ENCODE measurements at places on chromosomes 2 and 18.

- DNase-seq, result no peak
Observed at GRCh38 chr2:191204433-191204832, 40.8 kb upstream of the MYO1B start.

GRCh38 chr2:66683064-66683463 is 248.1 kb downstream of the MEIS1 start:
- no peak for DNase-seq

GRCh38 chr2:237390235-237390634 is 23.7 kb downstream of the COL6A3 start:
- no peak for DNase-seq

GRCh38 chr2:226796012-226796839 is 3.4 kb downstream of the IRS1 start:
- DNase-seq, result no peak

GRCh38 chr18:74803117-74803516 is 205.4 kb downstream of the ZNF407 start:
- DNase-seq, result no peak

- no peak for DNase-seq
Observed at GRCh38 chr2:146385031-146385430, 1459.8 kb upstream of the ACVR2A start.

- DNase-seq, result no peak
Observed at GRCh38 chr2:230176996-230177395, 42.8 kb downstream of the SP110 start.

- DNase-seq, result no peak
Observed at GRCh38 chr2:28082131-28082530, 191.6 kb downstream of the BABAM2 start.

DNA sequence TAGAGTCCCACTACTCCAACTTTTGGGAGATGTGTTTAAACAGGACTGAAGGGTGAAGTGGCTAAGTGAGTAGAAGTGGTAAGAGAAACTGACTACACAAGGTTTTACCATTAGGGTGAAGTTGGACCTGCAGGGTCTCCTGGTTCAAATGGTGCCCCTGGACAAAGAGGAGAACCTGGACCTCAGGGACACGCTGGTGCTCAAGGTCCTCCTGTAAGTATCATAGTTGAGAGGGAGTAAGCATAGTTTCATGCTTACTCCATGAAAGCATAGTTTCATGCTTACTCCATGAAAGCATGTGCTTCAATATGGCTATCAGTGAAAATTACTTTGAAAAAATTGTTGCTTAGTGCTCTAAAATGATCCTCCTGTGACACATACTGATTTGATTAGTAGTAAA is 19.1 kb downstream of the COL3A1 start:
- DNase-seq, result no peak

DNA sequence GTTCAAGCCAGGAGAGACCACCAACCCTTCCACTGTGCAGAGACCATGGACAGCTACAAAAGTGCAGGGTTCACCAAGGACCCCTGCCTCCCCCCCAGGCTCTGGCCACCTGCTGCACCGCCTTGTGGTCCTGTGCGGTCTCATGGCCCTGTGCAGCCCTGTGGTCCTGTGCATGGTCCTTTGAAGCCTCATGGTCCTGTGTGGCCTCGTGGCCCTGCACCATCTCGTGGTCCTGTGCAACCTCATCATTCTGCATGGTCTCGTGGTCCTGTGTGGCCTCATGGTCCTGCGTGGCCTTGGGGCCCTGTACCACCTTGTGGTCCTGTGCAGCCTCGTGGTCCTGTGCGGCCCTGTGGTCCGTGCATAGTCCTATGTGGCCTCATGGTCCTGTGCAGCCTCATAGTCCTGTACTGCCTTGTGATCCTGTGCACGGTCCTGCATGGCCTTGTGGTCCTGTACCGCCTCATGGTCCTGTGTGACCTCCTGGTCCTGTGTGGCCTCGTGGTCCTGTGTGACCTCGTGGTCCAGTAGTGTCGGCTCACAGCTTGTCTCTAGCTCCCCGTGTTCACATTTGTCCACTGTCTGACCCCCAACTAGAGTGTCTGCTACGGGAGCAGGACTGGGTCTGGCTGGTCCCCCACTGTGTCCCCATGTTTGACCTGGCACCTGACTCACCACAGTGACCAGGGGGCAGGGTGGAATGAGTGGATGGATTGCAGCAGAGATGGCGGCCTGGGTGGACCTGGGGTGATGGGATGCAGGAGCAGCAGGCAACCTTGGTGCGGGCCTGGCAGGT is 20.0 kb upstream of the OTOS start:
- no peak for DNase-seq

GRCh38 chr18:79926715-79927606 is 24.5 kb downstream of the SLC66A2 start:
- DNase-seq, result no peak

- peak; percentile 85 for DNase-seq
Observed at GRCh38 chr2:120245520-120246332, 6.9 kb upstream of the RALB start.

- DNase-seq, result peak; percentile 71
Observed at GRCh38 chr18:33495278-33495677, 54.8 kb upstream of the CCDC178 start.

DNA sequence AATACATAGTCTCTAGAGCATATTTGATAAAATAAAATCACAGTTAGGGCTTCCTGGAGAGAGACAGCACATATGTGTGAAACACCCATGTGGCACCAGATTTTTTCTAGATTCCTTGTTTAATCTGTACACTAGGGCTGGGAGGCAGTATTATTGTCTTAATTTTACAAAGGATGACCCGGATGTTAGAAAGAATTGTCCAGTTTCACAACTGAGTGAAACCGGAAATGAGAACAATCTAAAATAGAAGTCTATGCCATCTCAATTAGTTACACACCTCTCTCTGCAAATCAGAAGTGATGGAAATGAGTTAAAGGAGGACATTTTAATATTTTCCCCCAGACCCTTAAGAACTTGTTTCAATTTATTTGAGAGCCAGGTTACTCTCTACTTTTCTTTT is 463.7 kb upstream of the DSEL start:
- no peak for DNase-seq

DNA sequence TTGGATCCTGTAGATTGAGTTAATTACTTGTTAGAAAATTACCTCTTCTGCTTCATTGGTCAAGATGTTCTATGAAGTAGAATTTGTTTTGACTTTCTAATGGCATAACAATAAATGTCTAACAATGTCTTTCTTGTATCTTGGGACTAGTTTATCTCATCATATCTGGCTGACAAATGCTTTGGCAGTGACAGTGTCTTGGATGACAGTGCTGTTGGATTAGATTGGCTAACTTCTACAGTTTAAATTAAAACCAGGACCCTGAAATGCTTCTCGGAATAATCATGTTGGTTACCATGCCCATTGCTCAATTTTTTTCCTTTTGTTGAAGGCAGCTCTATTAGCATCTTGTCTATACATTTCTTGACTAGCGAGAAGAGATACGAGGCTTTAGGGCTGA is 176.9 kb downstream of the PARD3B start:
- no peak for DNase-seq

GRCh38 chr18:76765649-76766048 is 56.7 kb upstream of the ZNF236 start:
- DNase-seq, result peak; percentile 11

GRCh38 chr2:83160571-83160970 is 1298.5 kb downstream of the SUCLG1 start:
- DNase-seq, result no peak

DNA sequence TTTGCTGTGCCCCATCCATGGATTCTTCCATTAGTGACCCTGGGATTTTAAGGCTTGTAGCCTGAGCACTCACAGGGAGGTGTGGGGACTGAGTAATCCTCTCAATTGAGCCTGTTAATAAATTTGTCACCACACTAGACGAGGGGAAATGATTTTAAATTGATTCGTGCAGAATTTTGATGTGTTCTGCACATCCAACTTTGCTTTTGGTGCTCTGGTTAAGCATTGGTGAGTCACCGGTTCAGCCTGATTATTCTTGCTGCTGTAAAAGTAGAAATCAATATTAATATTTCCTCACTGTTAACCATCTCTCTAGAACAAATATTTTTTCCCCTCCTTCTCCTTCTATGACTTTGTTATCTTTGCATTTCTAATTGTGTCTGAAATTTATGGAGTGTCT is 482.0 kb downstream of the TSN start:
- DNase-seq, result no peak

GRCh38 chr2:3513026-3513810 is 6.1 kb downstream of the ADI1 start:
- DNase-seq, result no peak

GRCh38 chr2:240139666-240140393 is 628 bp downstream of the OTOS start:
- no peak for DNase-seq

DNA sequence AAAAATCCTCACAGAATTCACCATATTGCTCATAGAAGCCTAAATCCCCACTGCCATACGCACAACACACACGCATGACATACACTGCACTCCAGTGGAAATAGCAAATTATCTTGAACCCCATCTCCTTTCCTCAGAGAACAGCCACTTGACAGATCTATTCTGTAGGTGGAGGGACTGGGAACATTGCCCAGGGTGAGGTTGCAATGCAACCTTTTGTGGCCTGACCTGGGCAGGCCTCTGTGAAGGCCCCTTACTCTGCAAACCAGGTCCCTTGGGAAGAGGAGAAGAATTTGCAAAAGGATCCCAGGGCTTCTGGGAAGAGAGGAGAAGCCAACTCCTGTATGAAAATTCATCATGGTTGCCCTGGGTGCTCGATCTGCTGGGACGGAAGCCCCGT is 51.9 kb downstream of the SDC1 start:
- no peak for DNase-seq

GRCh38 chr2:197877038-197877437 is 72.6 kb downstream of the PLCL1 start:
- no peak for DNase-seq

DNA sequence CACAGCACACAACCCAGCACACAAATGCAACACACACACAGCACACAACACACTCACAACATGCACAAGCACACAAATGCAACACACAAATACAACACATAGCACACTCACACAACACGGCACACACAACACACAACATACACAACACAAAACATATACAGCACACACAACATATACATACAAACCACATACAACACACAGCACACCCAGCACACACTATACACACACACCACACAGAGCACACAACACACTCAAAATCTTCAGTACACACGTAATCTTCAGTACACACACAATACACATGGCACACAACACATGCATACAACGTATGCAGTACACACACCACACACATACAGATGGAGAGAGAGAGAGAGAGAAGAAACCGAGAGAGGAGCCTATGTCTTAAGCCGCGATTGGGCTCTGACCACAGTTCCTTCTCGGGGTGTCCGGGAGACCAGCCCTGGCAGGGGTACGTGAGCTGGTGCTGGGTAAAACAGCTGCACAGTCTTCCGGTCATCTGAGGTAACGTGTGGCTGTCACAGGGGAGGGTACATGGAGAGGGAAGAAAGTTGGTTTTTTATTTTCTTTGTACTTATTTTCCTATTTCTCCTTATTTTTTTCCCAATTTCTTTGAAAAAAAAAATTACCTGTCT is 25.1 kb downstream of the POU3F3 start:
- no peak for DNase-seq

GRCh38 chr2:166417669-166418068 is 41.9 kb upstream of the SCN9A start:
- DNase-seq, result peak; percentile 43

DNA sequence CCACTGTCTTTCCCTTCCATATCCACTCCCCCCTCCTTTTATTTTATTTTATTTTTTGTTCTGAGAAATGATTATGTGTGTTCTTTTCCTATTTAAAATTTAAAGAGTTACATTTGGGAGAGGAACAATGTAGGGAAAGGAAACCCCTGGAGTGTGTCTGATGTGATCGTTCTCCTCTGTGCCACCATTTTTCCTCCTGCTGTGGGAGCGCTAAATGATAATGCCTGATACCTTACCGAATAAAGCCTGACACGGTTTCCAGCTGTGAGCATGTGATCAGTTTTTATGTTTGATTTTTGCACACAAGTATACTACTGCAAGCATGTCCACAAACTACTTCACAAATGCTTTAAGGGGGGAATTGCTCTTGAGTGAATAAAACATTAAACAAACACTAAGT is 317.8 kb upstream of the FANCL start:
- DNase-seq, result peak; percentile 45

DNA sequence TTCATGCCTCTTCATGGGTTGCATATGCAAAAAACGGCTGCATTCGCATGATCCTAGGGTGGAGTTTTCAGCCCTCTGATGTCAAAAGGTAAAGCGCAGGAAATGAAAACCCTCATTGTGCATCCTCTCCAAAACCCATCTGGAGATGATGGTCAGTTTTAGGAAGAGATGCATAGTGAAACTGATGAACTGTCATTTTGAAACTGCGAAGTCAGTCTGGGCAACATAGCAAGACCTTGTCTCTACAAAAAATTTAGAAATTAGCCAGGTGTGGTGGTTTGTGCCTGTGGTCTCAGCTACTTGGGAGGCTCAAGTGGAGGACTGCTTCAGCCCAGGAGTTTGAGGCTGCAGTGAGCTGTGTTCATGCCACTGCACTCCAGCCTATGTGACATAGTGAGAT is 2.5 kb upstream of the TTLL4 start:
- no peak for DNase-seq

GRCh38 chr2:64404002-64404731 is 49.8 kb upstream of the LGALSL start:
- peak; percentile 95 for DNase-seq

DNA sequence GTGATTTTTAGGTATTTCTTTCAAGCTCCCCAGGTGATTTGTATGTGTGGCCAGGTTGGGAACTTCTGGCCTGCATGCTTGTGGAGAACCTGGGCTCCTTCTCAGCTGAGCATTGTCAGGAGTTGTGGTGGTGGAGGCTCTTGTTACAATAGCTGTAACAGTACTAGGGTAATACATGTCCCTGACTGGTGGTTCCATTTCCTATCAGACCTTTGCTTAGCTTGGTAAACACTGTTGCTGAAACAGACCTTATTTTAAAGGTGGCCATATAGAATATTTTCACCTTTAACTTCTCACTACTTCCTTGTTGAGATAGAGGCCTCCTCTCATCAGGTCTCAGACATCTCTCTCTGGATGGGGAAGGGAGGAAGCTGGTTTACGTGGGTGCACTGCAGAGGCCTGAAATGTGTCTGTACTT is 79.2 kb downstream of the SETBP1 start:
- DNase-seq, result no peak

GRCh38 chr2:5482929-5483331 is 209.3 kb upstream of the SOX11 start:
- DNase-seq, result no peak

- no peak for DNase-seq
Observed at GRCh38 chr2:44686561-44686960, 254.9 kb upstream of the SIX3 start.

All from NCI-H2081 (cell line).